ENCODE measurements at places on chromosomes 7 and 10.

DNA sequence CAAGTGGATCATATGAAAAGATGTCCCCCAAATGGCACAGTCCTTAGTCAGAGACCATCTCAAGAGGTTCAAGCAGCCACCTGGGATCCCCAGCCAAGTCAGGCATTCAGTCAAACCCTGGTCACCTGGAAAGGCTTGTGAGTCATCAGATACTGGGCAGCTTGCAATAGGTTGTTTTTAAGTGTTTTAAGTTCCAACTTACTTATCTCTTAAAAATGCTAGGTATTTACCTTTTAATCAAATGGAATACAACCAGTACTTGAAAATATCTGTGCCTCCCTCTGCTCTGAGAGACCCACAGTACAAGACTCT is 262.2 kb downstream of the WDR11 start:
- no peak for DNase-seq

- DNase-seq, result no peak
Observed at GRCh38 chr7:88106434-88106833, 113.4 kb downstream of the SRI start.

DNA sequence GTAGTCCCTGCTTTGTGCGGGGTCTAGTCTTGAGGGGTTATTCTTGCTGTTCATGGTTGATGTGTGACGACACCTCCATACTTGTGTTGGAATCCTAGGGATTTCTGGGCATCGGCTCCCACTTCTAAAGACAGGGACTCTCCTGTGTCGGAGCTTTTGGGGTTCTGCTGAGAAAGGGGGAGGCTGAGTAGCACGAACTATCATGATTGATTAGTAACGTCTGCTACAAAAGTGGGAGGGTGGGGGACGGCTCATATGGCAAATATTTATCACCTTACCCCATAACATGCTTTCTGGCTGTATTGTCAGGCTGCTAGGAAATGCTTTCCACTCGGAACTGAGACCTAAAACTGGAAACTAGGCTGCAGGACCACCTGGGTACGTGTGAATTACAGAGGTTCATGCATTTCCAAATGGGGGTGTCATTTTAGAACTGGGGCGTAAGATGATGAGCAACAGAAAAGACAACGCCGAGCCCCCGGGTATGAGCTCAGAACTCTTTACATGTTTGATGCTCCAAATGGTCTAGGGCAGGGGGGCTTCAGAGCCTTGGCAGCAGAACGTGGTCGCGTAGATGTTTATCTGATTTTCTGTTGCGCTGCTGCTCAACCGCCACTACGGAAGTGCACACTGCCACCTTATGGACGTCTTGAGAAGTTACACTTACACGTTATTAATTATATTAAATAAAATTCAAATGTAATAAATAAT is 15.1 kb upstream of the NME8 start:
- peak; percentile 21 for DNase-seq

- no peak for DNase-seq
Observed at GRCh38 chr7:2958416-2959102, 85.1 kb downstream of the CARD11 start.

DNA sequence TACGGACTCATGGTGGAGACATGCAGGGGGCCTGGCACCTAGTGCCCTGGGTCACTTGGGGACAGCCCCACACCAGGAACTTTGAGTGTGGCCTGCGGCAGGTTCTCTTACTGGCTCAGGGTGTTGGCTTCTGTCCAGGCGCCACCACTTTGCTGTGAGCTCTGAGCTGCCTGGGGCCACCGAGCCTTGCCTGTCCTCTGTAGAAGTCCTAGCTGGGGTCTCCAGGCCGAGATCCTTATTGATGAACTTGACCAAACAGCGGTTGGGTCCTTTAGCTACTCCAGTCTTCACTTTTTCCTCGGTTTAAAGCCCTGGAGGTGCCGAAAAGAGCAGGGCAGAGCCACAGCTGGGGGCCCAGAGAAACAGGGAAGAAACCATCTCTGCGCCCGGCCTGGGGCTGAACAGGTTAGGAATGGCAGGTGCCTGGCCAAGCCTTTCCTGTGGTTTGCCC is 41.3 kb downstream of the ZNF467 start:
- no peak for DNase-seq

GRCh38 chr10:77692782-77693181 is 55.2 kb upstream of the KCNMA1 start:
- DNase-seq, result no peak

GRCh38 chr7:38798552-38799267 is 110.3 kb downstream of the VPS41 start:
- no peak for DNase-seq

DNA sequence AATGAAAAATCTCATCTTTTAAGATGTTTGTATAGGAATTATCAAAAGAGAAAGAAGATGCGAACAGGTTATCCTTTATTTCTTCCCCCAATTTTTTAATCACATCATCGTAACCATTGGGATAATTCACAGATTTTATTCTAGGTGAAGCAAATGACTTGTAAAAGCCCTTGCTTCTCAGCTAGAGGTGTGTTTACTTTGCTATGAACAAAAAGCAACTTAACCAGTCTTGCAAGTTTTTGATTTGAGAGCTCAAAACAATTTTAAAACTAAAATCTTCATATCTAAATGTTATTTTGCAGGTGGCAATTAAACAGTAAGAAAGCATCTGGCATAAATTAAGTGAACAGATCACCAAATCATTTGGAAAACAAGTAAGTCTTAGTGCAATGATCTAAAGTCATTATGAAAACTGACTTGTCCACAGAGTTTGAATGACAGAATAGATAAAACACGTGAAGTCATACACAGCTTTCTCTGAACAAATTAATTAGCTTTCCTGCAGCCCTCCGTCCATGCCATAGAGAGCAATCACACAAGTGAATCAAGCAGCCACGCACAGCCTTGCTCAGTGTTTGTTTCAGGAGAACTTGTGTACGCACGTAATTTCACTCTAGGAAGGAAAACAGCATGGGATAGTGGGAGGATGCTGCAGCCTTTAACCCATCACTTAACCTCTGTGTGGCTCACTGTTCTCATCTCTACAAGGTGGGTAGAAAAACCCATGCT is 85.0 kb upstream of the ZNF800 start:
- no peak for DNase-seq

All from activated naive CD4-positive, alpha-beta T cell treated with Interleukin-2 at 50 U/mL for 16 hours (primary cell).